ENCODE measurements at places on chromosomes 1 and 21. TPM values are rescaled to one million over a fixed set of nuclear protein-coding genes. Genes with fewer than 3 reads are reported as not detected.

- DNase-seq, result no peak
Measured at GRCh38 chr1:229859026-229859425, 208.0 kb upstream of the GALNT2 start.

DNA sequence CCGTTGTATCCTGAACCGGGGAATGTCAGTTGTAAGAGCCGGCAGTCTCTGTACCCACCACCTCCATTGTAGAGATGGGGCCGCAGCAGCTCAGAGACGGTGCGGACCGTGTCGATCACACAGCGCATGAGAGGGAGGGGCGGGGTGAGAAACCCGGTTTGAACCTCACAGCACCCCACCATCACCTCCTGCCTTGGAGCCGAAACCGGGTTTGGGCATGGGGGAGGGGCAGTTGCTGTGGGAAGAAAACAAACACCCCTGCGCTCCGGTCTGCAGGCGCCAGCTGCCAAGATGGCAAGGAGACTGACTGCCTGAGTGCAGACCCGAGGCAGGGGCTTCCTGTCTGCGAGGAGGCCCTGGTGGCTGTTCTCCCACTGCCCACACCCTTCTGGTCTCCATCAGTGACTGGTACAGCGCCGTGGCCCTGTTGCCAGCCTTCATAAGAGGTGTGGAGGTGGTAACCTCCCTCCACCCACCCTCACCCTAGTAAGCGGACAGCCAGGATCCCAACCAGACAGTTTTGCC, 69.2 kb upstream of the SSBP3 start:
- no peak for DNase-seq

Gene LCA5L
- 0.38 TPM for polyA plus RNA-seq

Gene FCGR3B
- polyA plus RNA-seq, result not detected

Gene LCE1B
- polyA plus RNA-seq, result not detected

Gene OR2T11
- not detected for polyA plus RNA-seq

Gene RIPK4
- polyA plus RNA-seq, result not detected

Gene BACE2
- 113 TPM for polyA plus RNA-seq

Data from endothelial cell of umbilical vein (primary cell).